ENCODE measurements at places on chromosomes 3 and 15.

GRCh38 chr3:158672215-158673176 is at the start of gene LXN:
TSS of gene LXN (minus strand) at chr3:158672648. CDS start at chr3:158672478, 170 bp downstream.
- peak; percentile 53 for DNase-seq

- no peak for DNase-seq
Measured at GRCh38 chr3:60998858-60999257, 252.4 kb downstream of the FHIT start.

- no peak for DNase-seq
Measured at GRCh38 chr3:187769771-187770170, 24.5 kb upstream of the BCL6 start.

GRCh38 chr3:10697918-10698317 is 118.1 kb upstream of the SLC6A11 start:
- DNase-seq, result no peak

DNA sequence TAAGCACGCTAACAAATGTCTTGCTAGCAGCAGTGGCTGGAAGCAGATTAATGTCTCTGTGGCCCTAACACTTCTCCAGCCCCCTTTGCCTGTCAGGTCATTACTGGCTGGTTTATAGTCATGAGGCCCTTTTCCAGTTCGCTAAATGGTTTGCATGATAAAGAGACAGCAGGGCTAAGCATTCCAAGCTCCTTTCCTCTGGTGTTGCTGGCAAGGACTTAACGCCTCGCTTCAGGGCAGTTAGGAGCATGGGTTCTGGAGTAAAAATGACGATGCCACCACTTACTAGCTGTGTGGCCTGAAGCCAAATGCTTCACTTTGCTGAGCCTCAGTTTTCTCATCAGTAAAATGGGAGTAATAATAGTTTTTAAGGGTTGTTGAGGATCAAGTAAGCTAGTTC is 185.9 kb downstream of the MEGF11 start:
- no peak for DNase-seq

- no peak for DNase-seq
Measured at GRCh38 chr3:11167590-11167989, 13.3 kb downstream of the HRH1 start.

DNA sequence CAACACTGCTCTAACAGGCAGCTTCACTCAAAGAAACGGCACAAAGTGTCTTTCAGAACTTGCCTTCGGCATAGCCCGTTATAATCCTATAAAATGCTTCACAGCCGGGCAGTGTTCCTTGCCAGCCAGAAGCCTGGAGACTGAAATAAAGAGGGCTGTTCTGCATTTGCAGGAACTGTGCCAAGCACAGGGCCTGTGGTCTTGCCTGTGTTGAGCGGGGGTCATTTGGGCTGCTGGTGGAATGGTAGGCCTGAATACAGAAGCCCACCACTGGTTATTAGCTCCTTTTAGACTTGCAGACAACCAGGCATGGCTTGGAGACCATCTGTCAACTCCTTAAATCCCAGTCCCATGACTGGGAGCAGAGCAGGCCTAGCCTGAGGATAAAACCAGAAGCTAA is 4.7 kb upstream of the ARHGEF3 start:
- no peak for DNase-seq

DNA sequence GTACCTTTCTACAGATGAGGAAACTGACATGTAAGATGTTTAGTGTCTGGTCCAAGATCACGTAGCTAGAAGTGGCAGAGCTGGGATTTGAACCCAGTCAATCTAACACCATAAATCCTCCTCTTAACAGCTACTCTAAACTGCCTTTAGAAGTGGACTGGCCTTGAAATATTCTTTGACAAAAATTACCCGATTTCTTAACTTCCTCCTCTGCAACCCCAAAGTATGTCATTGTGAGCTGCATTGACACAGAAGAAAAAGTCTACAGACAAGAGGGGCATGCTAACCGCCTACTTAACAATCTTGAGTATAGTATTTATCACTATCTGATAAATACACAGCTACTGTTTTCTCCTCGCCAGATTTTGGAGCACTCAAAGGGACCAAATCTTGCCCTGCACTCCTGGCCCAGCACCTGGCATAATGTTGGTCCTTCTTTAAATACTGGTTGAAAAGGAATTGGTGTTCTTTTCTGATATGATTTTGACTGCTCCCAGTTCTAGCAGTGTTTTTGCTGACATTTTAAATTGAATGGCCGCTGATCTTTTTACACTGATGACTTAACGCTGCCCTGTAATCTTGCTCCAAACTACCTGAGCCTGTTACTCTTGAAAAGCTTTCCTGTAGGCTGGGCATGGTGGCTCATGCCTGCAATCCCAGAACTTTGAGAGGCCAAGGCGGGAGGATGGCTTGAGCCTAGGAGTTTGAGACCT is 36.9 kb downstream of the ITPR1 start:
- DNase-seq, result no peak

GRCh38 chr15:65383991-65384390 is 6.2 kb upstream of the IGDCC3 start:
- no peak for DNase-seq

- DNase-seq, result no peak
Measured at GRCh38 chr3:17057321-17057720, 172.6 kb downstream of the PLCL2 start.

DNA sequence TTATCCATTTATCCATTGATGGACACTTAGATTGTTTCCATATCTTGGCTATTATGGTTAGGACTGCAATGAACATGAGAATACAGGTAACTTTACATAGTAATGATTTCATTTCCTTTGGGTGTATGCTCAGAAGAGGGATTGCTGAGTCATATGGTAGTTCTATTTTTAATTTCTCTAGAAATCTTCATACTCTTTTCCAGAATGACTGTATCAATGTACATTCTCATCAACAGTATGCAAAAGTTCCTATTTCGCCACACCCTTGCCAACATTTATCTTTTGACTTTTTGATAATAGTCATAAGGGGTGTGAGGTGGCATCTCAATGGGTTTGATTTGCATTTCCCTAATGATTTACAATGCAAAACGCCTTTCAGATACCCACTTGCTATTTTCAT is 6.2 kb upstream of the NIPA1 start:
- no peak for DNase-seq

- DNase-seq, result no peak
Measured at GRCh38 chr3:130826516-130827182, 67.2 kb upstream of the ATP2C1 start.

DNA sequence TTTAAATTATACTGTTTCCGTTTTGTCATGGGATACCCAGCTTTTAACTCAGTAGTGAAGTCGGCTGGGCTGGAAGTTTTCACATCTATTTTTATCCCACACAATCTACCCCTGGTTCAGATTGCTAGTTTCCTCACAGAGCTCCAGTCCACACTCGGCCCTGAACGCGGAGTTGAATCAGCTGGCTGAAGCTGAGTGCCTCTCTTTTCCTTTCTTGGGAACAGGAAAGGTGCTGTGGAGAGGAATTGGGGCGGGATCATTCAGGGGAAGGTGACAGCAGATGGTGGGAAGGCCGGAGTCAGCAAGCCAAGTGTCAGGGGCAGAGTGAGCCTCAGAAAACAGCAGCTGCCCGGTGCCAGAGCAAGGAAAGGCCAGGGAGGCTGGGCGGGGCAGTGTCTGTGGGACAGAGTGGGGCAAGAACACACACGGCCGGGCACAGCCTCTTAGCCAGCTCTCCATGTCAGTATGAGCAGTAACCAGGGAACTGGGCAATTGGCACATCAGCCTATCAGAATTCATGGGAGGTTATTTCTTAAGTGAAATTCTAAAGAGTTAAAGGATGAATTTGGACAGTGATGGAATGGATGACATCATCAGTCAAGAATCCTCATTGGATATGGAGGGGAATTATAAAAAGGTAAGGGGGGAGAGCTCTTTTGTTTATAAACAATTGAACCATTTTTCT is 135.7 kb upstream of the IL12A start:
- DNase-seq, result no peak

GRCh38 chr15:74808078-74808839 is 4.4 kb upstream of the LMAN1L start:
- no peak for DNase-seq

DNA sequence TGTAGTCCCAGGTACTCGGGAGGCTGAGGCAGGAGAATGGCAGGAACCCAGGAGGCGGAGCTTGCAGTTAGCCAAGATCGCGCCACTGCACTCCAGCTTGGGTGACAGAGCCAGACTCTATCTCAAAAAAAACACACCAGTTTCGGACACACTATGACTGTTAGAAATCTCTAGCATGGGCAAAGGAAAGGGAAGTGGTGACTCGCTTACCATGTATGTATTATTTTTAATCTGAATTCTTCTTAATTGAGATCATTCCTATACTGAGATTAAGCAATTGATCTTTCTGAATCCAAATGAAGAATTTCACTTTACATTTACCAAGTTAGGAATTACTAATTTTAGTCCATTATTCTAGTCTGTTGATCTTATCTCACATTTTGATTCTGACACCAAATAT is 459.2 kb upstream of the ALCAM start:
- no peak for DNase-seq

DNA sequence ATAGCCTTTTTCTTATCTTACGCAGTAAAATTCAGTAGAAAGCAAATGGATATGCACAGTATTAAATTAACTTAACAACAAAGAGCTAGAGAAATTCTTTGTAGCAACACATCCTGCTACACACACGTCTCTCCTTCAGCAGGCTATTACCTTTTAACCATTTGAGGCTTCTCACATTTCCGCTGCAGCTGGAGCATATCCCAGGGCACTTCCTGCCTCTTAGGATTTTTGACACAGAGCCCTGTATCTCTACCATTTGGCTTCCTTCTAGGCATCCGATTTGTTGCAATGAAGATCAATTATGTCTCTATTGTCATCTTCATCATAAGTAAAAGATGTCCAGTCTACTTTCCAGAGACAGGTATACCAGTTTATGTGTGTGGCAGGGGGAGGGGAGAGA is 292.4 kb upstream of the CBLB start:
- DNase-seq, result no peak

DNA sequence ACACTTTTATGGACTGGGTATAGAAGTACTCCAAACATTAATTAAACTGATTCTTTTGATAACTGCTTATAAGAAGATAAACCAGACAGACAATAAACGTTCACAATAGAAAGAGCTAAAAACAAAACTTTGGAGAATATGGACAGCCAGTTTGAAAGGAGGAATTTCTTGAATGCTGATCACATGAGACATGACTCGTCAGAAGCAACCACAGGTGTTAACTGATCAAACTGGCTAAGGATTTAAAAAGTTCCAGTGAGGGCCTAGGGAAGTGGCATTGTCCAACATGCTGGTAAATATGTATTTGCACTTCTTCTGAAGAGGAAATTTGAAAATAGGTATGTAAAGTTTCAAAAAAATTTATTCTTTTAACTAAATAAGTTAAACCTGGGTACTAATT is 29.4 kb upstream of the AP3B2 start:
- no peak for DNase-seq

GRCh38 chr15:27990521-27991515 is 108.3 kb downstream of the OCA2 start:
- DNase-seq, result no peak

All from stimulated activated CD8-positive, alpha-beta memory T cell treated with anti-CD3 and anti-CD28 coated beads, Interleukin-7, amount 100 ng/mL, for 48 hours (primary cell).